ENCODE measurements at places on chromosomes 16 and 17.

- DNase-seq = no peak
These were observed 3.1 kb upstream of the LIMD2 start for GRCh38 chr17:63703029-63703428.

- no peak for DNase-seq
These were observed 108.1 kb downstream of the ABCC12 start for GRCh38 chr16:48047720-48048119.

DNA sequence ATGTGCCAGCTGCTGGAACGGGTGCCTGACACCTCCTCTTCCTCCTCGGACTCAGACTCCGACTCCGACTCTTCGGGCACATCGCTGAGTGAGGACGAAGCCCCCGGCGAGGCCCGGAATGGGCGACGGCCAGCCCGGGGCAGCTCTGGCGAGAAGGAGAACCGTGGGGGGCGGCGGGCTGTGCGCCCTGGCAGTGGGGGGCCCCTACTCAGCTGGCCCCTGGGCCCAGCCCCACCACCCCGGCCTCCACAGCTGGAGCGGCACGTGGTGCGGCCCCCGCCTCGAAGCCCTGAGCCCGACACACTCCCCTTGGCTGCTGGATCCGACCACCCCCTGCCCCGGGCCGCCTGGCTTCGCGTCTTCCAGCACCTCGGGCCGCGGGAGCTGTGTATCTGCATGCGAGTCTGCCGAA, 6.8 kb downstream of the FBXL19 start:
- no peak for DNase-seq

DNA sequence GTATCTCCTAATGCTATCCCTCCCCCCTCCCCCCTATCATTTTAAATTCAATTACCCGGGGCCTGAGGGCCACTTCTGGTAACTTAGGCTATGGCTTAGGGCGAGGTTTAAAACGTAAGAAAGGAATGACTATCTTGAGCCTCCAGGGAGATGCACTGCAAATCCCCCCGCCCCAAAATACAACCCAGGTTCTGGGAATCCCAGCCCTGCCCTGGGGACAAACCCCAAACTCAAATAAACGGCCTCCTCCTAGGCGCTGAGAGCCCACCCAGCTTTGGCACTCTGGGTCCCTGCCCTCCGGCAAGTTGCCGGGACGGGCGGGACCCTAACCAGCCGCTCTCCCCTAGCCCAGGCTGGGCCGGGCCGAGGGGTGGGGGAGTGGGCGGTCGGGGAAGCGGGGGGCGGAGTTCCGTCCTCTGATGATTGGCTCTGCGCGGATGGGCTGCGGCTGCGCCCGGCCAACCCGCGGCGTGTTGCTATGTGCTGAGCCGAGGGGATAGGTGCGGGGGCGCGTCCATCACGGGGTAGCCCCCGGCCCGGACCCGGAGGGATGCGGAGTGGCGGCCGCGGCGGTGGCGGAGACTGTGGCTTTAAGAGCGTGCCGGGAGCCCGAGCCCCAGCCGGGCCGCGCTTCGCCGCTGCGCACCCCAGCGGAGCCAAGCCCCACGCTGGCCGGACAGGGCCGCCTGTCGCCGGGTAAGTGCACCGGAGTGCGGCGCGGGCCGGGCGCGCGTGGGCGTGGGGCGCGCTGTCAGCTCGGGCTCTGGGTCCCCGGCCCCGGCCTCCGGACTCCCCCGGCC, at the start of gene YPEL2:
Gene YPEL2, plus strand, starts transcription at position 527 of the 800 bp plus-strand sequence. CDS start 21,755 bp downstream, outside the sequence.
- DNase-seq = peak; percentile 97

- no peak for DNase-seq
These were observed 118.3 kb downstream of the PARN start for GRCh38 chr16:14511800-14512135.

DNA sequence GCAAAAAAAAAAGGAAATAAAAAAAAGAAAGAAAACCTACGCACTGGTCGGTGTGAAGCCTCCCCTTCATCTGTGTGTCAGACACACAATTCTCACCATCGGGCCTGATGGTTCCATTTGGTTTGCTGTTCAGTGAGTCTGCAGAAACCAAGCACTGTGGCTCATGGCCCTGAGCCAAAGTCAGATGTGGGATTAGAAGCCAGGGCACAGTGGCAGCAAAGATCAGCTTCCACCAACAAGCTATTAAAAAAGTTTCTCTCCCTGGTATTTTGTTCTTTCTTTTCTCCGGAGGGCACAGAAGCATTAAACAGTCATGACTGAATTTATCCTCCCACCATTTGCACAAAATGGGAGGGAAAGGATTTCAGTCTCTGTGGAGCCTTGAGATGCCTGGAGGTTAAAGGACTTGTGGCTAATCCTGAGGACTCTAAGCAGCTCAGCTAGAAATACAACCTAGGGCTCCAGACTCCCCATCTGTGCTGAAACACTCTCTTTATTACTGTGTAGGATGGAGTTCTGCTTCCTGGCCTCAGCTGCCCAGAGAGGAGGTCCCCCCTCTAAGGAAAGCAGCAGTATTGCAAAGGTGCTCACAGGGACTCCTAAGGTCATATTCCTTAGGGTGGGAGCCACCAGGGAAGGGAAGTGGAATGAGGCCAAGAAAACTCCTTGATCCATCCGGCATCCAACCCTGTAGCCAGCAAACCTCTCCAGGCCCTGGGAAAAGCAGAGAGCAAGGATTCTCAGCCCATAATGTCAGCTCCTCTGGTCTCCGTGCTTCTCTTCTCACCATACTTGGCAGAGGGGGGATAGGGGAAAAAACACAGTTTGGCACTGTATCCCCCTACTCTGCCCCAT, 28.2 kb downstream of the SLC39A11 start:
- no peak for DNase-seq

DNA sequence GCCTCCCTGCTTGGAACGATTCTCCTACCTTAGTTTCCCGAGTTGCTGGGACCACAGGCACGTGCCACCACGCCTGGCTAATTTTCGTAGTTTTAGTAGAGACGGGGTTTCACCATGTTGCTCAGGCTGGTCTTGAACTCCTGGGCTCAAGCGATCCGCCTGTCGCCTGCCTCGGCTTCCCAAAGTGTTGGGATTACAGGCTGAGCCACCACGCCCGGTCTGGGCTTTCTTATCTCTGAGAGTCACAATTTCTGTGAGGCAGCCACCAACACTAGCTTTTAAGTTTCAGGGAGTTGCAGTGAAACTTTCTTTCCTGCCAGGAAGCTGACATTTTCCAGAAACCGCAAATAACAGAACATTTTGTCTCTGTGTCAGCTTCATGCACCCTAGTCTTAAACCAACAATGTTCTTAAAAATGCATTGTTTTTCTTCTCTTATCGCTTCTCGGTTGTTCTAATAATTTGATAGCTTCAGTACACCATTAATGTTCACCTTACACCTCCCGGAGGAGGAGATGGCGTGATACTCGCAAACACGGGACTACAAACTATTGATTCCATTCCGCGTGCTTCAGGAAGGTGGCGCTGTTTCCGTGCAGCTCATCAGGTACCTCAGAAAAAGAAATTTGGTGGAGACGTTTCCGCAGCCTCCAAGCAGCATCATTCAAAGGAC, 7.4 kb upstream of the DHRS7B start:
- peak; percentile 61 for DNase-seq

DNA sequence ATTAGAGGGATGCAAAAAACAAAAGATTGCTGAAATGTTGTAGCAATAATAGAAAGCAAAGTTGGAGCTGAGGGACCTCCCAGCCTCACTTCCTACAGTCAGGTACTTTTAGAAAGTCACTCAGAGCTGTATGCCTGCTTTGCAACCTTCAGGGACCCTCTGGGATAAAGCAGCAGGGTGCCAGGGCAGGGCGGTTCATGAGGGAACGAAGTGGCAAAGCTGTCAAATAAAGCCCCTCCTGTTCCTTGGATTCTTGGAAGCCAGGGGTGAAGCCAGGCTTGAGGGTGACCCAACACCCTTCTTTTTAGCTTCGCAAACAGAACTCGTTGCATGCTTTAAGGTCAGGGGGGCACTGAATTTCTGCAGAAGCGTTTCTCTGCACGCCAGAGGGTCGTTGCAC, 767 bp downstream of the ATP2C2 start:
- DNase-seq = no peak

GRCh38 chr16:56912746-56913708, 18.9 kb upstream of the HERPUD1 start:
- no peak for DNase-seq

GRCh38 chr17:28733346-28733745, 4.8 kb downstream of the NEK8 start:
- no peak for DNase-seq

GRCh38 chr17:77803726-77804125, 154.8 kb upstream of the TNRC6C start:
- peak; percentile 22 for DNase-seq

GRCh38 chr16:55076053-55076452, 145.4 kb downstream of the IRX5 start:
- no peak for DNase-seq

GRCh38 chr17:66310528-66311148, 8.2 kb downstream of the PRKCA start:
- no peak for DNase-seq

DNA sequence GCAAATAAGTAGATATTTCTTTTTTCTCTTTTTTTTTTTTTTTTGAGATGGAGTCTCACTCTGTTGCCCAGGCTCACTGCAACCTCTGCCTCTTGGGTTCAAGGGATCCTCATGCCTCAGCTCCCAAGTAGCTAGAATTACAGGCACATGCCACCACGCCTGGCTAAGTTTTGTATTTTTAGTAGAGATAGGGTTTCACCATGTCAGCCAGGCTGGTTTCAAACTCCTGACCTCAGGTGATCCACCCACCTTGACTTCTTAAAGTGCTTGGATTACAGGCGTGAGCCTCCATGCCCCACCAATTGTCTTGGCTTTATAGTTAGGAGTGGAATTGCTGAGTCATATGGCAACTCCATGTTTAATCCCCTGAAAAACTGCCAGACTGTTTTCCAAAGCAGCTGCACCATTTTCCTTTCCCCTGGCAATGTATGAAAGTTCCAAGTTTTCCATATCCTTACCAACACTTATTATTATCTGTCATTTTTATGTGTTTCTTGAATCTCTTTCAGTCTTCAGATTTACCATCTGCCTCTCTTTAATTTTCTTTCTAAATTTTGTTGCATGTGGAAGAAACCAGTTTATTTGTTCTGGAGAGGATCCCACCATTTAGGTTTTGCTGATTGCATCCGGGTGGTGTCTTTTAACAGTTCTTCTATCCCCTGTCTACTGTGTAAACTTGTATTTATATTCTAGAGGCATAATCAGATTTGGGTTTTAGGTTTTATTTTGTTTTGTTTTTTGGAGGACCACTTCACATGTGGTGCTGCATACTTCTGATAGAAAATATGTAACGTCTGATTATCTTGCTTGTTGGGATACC, 9.9 kb upstream of the CES3 start:
- no peak for DNase-seq

GRCh38 chr17:45394913-45395568, 37.6 kb downstream of the ARHGAP27 start:
- DNase-seq = peak; percentile 89

- DNase-seq = no peak
These were observed 105.1 kb downstream of the CHD9 start for GRCh38 chr16:53159781-53160436.

DNA sequence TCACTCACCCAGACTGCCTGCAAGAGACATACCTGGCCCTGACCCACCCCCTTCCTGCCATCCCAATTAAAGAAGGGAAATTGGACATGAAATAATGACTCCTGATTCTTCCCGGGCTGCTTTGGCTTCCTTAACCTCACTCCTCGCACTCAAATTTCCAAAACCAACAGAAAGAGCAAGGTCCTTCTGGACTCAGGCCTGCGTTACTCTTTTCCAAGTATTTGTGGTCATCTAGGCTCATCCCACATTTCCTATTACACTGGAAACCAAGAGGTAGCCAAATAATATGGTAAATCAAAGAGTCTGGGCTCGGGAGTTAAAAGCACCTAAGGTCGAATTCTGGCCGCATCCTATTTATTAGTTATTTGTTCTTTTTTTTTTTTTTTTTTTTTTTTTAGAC, 359.3 kb downstream of the NPIPA8 start:
- no peak for DNase-seq

GRCh38 chr16:87328846-87329245, 11.7 kb upstream of the C16orf95 start:
- DNase-seq = peak; percentile 20

- DNase-seq = no peak
These were observed 4.3 kb downstream of the TMEM11 start for GRCh38 chr17:21209511-21210175.

- DNase-seq = no peak
These were observed 9.4 kb downstream of the CWC25 start for GRCh38 chr17:38815576-38816193.

DNA sequence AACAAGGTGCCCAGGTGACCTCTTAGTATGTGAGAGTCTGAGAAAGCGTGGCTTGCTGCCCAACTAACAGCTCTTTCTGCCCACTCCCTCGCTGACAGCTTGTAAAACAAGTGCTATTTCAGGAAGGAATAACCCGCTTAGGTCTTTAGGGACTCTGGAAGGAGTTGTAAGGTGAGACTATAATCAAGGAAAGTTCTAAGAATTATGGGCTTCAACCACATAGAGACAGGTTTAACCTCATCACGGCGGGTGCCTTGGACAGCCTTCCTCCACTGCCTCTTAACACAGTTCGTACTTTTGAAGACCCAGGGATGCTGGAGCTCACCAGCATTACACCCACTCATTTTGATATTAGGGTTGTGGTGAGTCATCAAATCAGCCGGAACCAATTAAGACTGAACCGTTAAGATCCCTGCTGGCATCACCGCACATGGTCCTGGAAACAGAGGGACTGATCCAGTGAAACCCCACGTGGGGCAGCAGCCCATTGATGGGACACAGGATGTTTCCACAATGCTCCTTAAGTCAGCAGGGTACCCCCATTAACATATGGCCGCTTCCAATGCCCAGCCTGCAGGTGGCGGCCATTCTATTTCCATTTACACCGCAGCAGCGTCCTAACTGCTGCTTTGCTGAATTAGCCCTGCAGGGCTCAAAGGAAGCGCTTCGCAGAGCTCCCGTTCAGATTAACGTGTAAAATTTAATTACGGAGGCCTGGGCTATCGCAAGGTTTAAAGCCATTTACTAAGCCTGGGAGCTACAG, 176.6 kb upstream of the SDK2 start:
- no peak for DNase-seq

- peak; percentile 20 for DNase-seq
These were observed 9.0 kb downstream of the FASN start for GRCh38 chr17:82088838-82089722.

DNA sequence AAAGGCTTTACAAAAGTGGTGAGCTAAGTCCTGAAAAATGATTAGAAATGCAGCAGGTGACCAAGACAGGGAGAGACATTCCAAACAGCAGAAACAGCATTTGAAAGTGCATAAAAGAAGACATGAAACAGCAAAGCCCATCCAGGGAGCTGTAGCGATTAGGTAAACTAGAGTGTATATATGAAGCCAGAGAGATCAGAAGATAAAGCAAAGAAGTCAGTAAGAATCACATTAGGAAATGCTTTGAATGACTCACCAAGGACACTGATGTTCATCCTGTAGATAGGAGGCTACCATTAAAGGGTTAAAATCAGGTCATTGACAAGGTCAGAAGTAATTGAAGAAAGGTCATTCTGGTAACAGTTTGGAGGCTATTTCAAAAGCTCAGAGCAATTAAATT, 27.6 kb upstream of the VAT1L start:
- DNase-seq = no peak

DNA sequence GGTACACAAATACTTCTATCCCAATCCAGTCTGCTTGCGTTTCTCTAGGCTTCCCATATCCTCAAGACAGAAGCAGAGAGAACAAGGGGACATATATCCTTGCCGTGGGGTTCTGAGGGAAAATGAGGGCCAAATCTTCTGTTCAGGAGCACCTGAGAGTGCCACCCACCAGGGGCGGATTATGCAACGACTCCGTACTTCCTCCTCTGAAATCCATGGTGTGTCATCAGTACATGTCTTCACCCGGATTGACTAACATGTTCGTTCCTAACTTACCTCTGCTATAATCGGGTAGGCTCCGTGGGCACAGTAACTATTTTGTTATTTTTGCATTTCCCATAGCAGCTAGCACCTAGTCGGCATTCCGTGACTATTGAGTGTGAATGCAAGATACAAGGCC, 7.8 kb upstream of the ZNF200 start:
- no peak for DNase-seq

Measured in left hindlimb (tissue), 1 donor.